Stimulated activated naive CD4-positive, alpha-beta T cell treated with Interleukin-2 at 50 U/mL for 16 hours (primary cell): ENCODE measurements at places on chromosomes 1 and 21.

- no peak for DNase-seq
Observed at GRCh38 chr21:42254651-42255601, 36.0 kb downstream of the ABCG1 start.

DNA sequence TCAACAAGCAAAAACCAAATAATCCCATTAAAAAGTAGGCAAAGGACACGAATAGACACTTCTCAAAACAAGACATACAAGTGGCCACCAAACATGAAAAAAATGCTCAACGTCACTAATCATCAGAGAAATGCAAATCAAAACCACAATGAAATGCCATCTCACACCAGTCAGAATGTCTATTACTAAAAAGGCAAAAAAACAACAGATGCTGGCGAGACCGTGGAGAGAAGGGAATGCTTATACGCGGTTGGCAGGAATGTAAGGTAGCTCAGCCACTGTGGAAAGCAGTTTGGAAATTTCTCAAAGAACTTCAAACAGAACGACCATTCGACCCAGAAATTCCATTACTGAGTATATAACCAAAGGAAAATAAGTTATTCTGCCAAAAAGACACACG is 145.1 kb upstream of the EDN2 start:
- no peak for DNase-seq

GRCh38 chr1:12083766-12084165 is 20.7 kb downstream of the TNFRSF8 start:
- DNase-seq: no peak

GRCh38 chr1:47388891-47389238 is 27.2 kb upstream of the FOXE3 start:
- DNase-seq: peak; percentile 24

- no peak for DNase-seq
Observed at GRCh38 chr1:212479188-212479587, 46.5 kb downstream of the NENF start.

- DNase-seq: no peak
Observed at GRCh38 chr1:154755858-154756730, 114.0 kb downstream of the KCNN3 start.

- no peak for DNase-seq
Observed at GRCh38 chr1:216194721-216195120, 228.5 kb downstream of the USH2A start.

DNA sequence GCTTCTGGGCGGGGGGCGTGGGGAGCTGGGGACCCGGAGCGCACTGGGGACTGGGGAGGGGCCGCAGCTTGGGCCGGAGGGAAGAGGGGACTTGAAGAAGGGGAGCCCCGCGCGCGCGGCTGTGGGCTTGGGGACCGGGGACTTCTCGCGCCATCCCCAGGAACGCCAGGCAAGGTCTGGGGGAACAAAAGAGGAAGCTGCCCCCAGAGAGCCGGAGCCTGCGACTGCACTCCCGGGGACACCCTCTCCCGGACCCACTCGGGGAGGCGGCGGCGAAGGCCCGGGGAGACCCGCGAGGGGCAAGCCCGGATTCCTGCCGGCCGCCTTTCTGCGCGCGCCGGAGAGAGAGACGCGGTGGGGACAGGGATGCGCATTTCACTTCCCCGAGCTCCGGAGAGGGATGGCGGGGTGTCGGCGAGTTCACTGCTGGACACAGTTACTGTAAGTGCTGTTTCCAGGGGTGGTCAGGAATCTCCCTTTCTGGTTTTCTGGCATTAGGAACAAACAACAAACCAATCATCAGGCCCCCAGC is 732 bp downstream of the ABCG1 start:
- peak; percentile 31 for DNase-seq

DNA sequence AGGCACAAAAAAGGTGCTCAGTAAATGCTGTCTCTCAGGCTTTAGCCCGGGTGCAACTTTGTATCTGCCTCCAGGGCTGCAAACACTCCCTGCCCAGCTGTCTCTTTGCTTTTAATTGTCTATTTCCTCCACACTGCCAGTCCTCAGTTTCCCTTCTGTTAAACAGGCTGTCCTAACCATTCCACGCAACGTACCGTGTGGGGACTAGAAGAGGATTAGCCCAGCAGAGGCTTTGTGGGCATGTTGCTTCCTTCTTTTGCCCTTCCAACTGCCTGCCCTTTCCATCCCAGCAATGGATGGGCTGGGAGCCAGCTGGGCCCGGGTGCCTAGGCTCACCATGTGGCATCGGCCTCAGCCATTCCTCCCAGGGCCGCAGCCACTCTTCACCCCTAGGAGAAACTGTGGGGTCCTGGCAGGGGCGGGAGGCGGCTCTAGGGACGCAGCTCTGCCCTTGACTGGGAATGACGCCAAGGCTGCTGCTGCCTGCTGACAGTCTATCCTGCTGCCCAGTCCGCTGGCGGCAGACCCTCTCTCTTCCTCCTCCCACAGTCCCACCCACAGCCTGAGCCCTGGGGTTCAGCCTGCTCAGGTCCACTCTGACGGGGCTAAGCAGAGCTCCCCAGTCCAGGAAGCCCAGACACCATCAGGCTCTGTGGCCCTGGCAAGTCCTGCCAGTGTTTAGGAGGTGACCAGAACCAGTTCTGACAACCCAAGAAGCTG is 40.6 kb upstream of the LRP8 start:
- no peak for DNase-seq

DNA sequence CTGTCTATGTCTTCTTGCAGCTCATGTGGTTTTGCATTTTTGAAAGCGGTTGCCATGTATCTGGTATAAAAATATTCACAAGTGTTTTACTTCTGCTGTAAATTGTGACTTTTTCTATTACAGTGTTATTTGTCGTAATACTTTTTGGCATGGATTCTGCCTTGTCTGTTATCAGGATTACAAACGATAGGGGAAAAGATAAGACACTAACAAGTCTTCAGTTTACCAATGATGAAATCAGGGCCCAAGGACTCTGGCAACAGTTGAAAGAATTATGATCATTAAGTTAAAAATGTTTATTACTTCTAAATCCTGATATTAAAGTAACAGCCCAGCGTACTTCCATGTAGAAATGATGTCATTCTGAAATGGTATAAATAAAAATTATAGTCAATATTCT is 298.8 kb downstream of the KIF26B start:
- DNase-seq: no peak

- no peak for DNase-seq
Observed at GRCh38 chr1:202938287-202938925, 11.4 kb upstream of the KLHL12 start.

DNA sequence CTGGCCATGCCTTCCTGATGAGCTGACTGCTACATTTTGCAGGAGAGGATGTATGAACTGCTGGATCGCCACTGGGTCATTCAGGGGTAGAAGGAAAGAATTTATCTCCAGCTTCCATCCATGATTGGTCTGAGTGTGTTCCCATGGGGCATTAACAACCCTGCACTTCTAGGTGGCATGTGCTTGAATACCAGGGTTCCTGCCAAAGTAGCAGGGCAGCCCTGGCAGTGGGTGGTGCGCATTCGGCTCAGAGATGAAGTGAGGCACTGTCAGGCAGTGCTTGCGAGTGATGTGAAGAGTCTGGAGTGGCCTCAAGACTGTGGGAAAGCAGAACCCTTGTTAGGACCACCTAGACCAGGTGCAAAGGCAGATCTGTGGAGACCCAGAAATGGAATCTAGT is 294.9 kb downstream of the ASTN1 start:
- no peak for DNase-seq

- no peak for DNase-seq
Observed at GRCh38 chr21:33360281-33360680, 35.5 kb downstream of the IFNAR1 start.

DNA sequence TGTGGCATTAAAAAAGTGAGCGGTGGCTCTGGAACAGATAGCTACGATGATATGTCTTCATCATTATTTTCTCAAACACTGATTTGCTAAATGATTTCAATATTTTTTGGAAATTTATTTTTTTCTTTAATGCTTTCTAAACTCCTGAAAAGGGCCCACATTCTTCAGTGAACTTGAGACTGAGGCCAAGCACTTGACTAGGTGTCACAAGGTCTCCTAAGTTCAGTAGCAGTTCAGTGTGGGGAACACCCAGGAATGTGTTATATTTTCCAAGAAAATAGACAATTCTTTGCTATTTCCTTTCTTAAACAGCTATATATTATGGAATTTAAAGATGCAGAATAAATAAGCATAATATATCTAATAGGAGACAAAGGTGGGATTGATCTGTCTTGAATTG is 850.9 kb downstream of the USP25 start:
- DNase-seq: no peak

DNA sequence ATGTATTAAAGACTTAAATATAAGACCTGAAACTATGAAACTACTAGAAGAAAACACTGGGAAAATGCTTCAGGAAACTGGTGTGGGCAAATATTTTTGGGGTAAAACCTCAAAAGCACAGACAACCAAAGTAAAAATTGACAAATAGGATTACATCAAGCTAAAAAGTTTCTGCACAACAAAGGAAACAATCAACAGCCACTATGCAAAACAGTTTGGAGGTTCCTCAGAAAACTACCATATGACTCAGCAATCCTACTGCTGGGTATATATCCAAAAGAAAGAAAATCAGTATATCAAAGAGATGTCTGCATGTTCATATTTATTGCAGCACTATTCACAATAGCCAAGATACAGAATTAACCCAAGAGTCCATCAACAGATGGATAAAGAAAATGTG is 17.1 kb downstream of the TSHB start:
- no peak for DNase-seq

DNA sequence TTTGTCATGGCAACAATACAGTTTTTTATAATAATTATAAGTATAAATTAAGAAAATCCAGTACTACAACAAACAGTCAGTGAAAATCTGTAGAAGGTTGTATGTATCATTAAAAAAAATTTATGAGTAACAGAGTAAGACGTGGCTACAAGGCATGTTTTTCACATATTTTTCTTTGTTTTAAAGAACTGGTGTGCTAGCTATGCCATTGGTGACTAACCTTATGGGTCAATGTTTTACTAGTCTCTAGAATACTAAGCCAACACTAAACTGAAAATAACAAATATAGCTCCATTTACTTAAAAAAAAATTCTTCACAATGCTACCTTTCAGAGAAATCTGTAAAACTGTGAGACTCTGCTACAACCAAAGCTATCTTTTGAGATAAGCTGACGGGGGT is 261.5 kb downstream of the ADGRL2 start:
- DNase-seq: no peak

- DNase-seq: no peak
Observed at GRCh38 chr1:235996048-235996785, 68.7 kb downstream of the NID1 start.

GRCh38 chr1:185439727-185440415 is 122.8 kb upstream of the IVNS1ABP start:
- DNase-seq: peak; percentile 13

- no peak for DNase-seq
Observed at GRCh38 chr1:3482378-3482849, 27.9 kb downstream of the ARHGEF16 start.

- DNase-seq: no peak
Observed at GRCh38 chr1:67635055-67635809, 49.8 kb upstream of the GADD45A start.

DNA sequence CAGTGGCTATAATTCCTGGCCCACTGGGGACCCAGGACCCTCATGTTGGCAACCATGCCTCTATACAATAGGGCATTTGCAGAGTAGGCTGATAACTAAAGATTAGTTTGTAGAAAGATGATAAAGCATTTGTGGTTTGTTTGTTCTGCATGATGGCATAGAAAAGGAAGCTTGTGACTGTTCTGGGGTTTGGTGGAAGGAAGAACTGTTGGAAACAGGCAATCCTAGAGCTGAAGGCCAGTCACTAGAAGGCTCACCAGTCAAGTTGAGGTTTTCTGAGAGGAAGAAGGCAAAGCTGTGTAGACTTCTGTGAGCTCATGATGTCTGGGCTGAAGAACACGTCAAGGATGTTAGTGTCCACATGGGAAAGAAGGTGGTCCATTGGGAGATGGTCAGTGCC is 140.3 kb upstream of the VANGL1 start:
- DNase-seq: no peak

- DNase-seq: no peak
Observed at GRCh38 chr1:231411036-231411531, 11.0 kb downstream of the EGLN1 start.

DNA sequence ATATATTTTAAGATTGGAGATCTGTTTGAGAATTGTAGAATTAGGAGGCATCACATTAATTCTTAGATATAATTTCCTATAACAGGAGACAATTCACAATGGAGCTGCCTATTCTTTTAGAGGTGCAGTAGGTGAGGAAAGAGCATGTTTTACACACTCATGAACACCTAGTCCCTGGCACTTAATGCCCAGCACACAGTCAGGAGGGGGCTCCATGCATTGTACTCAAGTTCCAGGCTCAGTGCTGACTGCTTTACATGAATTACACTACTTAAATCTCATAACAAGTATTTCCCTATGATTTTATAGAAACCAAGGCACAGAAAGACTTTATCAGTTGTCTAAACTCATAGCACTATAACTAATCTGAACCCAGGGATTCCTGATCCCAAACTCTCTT is 360 bp upstream of the GBP3 start:
- no peak for DNase-seq

DNA sequence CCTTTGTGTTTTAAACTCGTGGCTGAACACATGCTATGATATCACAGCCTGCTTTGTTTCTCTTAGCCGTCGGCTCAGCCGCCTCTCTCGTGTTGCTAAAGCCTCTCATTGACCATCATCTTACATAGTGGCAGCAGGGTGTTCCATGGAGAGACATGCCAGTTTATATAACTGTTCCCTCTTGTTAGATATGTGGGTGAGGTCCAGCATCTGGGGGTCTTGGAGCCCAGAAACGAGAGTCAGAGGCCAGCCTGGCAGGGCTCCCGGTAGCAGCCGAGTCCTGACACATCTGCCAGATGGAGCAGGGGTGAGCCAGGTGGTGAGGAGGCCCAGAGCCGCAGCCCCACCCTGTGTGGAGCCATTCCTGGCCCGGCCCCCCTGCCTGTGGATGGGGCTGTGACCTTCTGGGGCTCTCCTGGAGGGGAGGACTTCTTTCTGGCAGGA is 11.9 kb downstream of the PODN start:
- no peak for DNase-seq

DNA sequence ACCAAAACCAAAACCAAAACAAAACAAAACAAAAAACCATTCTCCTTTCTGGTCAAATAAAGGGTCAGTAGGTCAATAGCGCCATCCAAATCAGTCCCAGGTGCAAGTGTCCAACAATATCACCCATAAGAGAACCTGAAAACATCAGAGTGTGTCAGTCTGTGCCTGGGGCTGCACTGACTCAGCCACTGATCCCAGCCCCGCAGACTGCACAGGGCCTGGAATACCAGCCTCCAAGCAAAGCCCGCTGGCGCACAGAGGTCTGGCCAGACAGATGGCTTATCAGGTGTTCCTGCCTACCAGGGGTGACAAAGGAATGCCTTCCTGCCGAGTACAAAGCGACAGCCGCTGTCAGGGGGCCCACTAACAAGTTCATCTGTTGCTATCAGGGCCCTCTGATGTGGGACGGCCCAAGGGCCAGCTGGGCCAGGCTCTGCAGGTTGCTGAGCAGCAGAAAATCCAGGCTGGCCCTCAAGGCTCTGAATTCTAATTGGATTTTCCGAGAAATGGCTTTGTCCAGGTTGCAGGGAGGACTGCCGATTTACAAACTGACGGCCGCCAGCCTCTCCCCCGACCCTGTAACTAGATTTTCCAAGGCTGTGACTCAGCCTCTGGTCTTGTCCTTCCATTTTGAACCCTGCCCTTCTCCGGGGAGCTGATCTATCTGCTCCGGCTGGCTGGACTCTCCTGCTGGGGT is 13.7 kb upstream of the TMEM51 start:
- no peak for DNase-seq

- DNase-seq: no peak
Observed at GRCh38 chr1:114892194-114892918, 37.7 kb downstream of the SYCP1 start.
